AG04450 (cell line): ENCODE measurements at places on chromosomes 11 and 22. TPM values are rescaled to one million over a fixed set of nuclear protein-coding genes. Genes with fewer than 3 reads are reported as not detected.

Gene ENTHD1
- polyA plus RNA-seq: not detected in 2 replicates

Gene RAG2
- not detected in 2 replicates for polyA plus RNA-seq

Gene GRAMD4
- polyA plus RNA-seq: 7.5 and 8.2 TPM in 2 replicates

Gene MYOD1
- not detected in 2 replicates for polyA plus RNA-seq

Gene GGT5
- polyA plus RNA-seq: 4.4 TPM in 2 replicates

Gene RIMBP3B
- polyA plus RNA-seq: 0.09 and 0.14 TPM in 2 replicates

Gene ARHGAP20
- polyA plus RNA-seq: 3.9 and 4.0 TPM in 2 replicates

Gene CARNS1
- 0.07 and 0.09 TPM in 2 replicates for polyA plus RNA-seq

Gene TTC36
- not detected in 2 replicates for polyA plus RNA-seq

Gene ZC3H12C
- polyA plus RNA-seq: 9.3 and 10.9 TPM in 2 replicates

Gene OSM
- polyA plus RNA-seq: not detected in 2 replicates

Gene CCDC73
- not detected in 2 replicates for polyA plus RNA-seq

Gene RHOD
- polyA plus RNA-seq: 12.9 and 16.9 TPM in 2 replicates

Gene GSTT2B
- polyA plus RNA-seq: 33.1 and 39.7 TPM in 2 replicates
